ENCODE measurements at places on chromosomes 12 and 14.

GRCh38 chr12:8890313-8891085, 23.8 kb upstream of the PHC1 start:
- DNase-seq, result peak; percentile 72

DNA sequence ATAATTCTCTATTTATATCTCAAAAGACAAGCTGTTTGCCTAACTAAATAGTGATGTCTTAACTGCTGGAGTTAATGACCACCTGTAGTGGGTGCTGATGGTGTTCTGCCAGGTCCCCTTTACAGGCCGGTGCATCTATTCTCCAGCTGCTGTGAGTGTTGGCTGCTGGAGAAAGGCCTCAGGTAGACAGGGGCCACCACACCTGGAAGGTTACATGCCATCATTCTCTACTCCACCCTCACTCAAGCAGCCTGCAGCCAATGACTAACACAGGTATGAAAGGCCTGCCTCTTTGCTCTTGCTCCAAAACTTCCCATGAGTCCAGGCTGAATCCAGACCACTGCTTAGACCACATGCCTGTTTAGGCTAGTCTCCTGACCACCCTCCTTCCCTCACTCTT, 73.9 kb downstream of the RPS6KA5 start:
- DNase-seq, result no peak

GRCh38 chr14:77302926-77303325, 17.8 kb downstream of the POMT2 start:
- DNase-seq, result no peak

GRCh38 chr12:43348221-43348620, 203.8 kb downstream of the ADAMTS20 start:
- no peak for DNase-seq

GRCh38 chr12:15752785-15753184, 36.4 kb downstream of the EPS8 start:
- no peak for DNase-seq

DNA sequence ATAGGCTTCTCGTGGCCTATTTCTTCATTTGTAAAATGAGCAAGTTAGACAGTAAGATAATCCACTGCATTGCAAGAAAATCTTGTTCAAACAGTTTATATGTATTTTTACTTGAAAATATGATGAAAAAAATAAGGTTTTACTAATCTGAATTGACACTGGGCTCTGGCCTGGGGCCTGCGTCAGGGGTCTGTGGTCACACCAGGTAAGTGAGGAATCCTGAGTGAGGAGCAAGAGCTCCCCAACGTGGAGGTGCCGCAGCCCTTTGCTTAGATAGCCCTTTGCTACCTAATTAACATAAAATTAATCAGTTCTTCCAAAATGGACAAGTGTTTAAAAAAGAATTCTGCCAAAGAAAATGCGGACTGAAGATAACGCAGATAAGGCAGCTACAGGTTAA, 39.1 kb upstream of the STAB2 start:
- no peak for DNase-seq

- no peak for DNase-seq
Measured at GRCh38 chr12:7125632-7126227, 3.0 kb downstream of the RBP5 start.

DNA sequence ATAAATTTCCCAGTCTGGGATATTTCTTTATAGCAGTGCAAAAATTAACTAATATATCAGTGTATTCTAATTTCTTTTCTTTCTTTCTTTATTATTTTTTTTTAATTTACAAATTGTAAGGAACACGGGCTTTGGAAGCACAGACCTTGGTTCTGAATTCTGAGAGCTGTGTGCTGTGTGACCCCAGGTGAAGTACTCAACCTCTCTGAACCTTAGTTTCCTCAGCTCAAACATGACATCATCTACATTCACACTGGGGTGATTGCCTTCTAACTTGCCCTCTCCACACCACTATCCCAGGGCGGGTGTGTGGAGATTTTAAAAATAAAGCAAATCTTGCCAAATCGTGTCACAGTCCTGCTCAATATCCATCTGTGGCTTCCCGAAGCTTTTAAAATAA, 282.8 kb downstream of the C12orf75 start:
- no peak for DNase-seq

- no peak for DNase-seq
Measured at GRCh38 chr12:55700255-55701018, 7.3 kb downstream of the ITGA7 start.

- no peak for DNase-seq
Measured at GRCh38 chr14:33408291-33408690, 469.6 kb downstream of the NPAS3 start.

- DNase-seq, result no peak
Measured at GRCh38 chr12:102144221-102144620, 24.2 kb downstream of the PARPBP start.

GRCh38 chr14:83147006-83147405, 1613.4 kb upstream of the SEL1L start:
- no peak for DNase-seq
